ENCODE measurements at places on chromosomes 2 and 18. TPM values are rescaled to one million over a fixed set of nuclear protein-coding genes. Genes with fewer than 3 reads are reported as not detected.

Gene FAM124B
- 7.8 TPM for total RNA-seq

Gene ATAD2B
- total RNA-seq = 68.5 TPM

Gene LMAN2L
- 21.7 TPM for total RNA-seq

Gene LAPTM4A
- total RNA-seq = 93.6 TPM

Gene CXCR1
- not detected for total RNA-seq

Gene DSG1
- total RNA-seq = 0.16 TPM

Gene L3MBTL4
- 20.4 TPM for total RNA-seq

- DNase-seq = no peak
Observed at GRCh38 chr2:151347906-151348305, 9.5 kb upstream of the TNFAIP6 start.

- no peak for DNase-seq
Observed at GRCh38 chr18:59540780-59541179, 156.4 kb downstream of the CCBE1 start.

DNA sequence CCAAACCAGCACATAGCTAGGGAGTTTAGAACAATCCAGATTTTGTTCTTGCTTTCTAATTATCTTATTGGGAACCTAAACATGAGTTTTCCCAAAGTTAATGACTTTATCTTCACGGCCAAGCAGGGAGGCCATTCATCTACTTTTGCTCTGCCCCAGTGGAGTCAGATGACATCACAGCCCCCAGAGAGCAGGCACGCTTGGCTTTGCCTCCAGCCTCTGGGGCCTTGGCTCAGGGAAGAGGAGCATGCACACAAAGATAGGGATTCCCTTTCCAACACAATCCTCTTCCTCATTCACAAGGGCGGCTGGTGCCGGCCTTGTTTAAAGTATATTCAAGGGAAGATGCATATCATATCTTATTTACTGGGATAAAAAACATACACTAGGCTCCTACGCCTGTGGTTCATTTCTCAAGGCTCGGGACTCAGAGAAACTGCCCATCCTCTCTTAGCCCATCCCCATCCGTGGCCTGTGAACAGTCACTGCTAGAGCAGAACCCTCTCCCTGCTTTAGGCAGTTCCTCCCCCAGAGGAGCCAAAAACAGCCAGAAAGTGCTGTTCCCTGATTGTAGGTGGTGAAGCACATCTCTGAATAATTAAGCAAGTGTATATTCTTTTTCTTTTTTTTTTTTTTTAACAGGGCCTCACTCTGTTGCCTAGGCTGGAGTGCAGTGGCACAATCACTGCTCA lies 21.2 kb downstream of the TGFA start:
- DNase-seq = no peak

DNA sequence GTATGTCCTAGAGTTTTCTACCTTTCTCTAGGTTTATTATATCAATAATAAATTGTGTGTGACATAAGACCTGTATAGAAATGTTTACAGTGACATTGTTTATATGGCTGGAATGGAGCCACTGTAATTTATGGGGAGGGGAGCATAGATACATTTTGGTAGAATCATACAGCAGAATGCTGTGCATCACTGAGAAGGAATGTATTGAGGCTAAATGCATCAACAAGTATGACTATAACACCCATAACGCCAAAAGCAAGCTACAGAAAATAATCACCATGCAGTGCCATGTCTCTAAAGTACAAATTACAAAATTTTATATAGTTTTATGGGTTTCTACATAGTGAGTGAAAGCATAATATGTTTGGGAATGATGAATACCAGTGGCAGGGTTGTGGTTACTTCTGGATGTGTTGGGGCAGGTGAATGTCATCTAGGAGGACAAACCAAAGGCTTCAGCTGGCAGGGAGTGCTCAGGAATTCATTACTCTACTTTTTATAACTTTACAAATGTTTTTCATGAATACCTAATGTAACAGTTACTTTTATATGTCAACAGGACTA lies 226.0 kb upstream of the NETO1 start:
- DNase-seq = no peak

DNA sequence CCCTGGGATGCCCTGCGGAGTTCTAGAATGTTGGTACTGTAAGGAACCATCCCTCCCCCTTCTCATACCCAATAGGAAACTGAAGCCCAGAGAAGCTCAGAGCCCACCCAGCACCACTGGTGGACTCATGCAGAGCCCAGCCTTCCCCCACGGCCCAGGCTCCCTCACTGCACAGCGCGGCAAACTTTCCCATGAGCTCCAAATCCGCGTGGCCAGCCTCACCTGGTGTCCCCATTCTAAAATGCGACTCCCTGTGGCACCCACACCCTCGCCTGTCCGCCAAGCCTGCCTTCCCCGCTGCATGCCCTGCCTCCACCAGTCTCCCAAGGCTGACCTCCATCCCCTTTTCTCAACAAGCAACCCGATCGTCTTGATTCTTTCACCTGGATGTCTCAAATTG lies 51.1 kb downstream of the PTGR3 start:
- DNase-seq = no peak

- no peak for DNase-seq
Observed at GRCh38 chr2:86570059-86570458, 6.8 kb upstream of the CHMP3 start.

GRCh38 chr2:242017086-242017485 lies 147.6 kb downstream of the RTP5 start:
- DNase-seq = no peak

DNA sequence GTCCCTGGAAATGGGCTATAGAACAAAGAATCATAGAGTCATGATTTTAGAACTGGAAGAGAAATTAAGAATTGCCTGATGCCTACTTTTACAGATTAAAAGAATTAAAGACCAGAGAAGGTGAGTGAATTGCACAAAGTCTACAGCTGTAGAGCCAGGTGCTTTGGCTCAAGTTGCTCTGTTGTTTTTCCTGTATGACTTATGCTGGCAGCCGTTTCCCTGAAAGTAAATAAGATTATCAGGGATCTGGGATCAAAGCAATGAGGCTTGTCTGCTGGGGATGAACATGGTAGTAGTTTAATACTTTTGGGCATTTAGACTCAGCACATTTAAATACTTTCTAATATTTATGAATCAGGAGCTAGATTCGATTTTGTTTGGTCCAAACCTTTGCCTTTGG lies 166.9 kb downstream of the PRPF40A start:
- DNase-seq = no peak

GRCh38 chr18:48412339-48412929 lies 3.3 kb upstream of the ZBTB7C start:
- no peak for DNase-seq

DNA sequence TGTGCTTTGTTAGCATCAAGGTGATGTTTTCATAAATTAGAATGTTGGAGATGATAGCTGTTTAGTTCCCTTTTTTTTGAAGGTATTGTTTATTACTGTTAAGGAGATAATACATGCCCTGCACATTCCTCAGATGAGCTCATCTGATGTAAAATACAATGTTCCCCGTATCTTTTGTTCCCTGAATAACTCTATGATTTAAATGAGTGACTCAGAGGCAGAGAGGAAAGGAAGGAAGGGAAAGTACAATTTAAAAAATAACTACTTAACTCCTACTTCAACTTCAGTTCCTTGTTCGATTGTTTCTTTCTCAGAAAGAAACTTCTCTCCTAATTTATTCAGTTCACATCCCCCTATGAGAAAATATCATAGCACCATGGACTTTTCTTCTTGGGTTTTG lies 208.7 kb downstream of the KCNE4 start:
- DNase-seq = no peak

DNA sequence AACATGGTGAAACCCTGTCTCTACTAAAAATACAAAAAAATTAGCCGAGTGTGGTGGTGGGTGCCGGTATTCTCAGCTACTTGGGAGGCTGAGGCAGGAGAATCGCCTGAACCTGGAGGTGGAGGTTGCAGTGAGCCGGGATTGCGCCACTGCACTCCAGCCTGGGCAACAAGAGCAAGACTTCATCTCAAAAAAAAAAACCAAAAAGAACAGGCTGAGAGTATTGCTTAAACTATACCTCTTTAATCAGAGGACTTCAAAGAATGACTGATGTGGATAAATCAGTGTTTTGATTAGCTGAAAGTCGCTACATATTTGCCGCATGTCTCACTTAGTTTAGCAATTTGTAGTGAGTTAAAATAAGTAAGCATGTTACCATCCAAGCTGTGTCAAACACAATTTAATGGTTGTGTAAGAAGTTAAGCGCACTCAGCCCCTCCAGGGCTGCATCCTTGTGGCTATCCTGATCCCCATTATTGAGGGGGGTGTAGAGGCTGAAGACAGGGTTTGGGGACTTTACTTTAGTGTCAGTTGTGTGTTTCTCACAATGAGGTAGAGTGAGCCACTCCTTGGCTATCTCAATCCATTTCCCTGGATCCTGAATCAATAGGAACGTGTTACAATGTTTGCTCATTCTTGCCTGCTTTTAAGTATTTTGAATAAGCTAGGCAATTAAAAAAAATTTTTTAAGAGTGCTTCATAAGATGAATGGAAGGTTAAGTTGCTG lies 11.0 kb upstream of the FARP2 start:
- DNase-seq = no peak

DNA sequence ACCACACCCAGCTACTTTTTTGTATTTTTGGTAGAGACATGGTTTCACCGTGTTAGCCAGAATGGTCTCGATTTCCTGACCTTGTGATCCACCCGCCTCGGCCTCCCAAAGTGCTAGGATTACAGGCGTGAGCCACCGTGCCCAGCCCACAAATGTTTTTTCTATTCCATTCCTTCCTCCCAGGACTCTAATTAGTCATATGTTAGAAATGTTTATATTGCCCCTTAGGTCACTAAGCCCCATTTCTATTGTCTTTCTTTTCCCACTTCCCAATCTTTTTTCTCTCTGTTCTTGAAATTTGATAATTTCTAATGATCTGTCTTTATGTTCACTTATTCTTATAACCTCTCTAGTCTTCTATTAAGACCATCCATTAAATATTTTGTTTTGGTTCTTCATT lies 31.3 kb upstream of the CDCA7 start:
- no peak for DNase-seq

- no peak for DNase-seq
Observed at GRCh38 chr2:151097895-151098294, 163.8 kb downstream of the RBM43 start.

DNA sequence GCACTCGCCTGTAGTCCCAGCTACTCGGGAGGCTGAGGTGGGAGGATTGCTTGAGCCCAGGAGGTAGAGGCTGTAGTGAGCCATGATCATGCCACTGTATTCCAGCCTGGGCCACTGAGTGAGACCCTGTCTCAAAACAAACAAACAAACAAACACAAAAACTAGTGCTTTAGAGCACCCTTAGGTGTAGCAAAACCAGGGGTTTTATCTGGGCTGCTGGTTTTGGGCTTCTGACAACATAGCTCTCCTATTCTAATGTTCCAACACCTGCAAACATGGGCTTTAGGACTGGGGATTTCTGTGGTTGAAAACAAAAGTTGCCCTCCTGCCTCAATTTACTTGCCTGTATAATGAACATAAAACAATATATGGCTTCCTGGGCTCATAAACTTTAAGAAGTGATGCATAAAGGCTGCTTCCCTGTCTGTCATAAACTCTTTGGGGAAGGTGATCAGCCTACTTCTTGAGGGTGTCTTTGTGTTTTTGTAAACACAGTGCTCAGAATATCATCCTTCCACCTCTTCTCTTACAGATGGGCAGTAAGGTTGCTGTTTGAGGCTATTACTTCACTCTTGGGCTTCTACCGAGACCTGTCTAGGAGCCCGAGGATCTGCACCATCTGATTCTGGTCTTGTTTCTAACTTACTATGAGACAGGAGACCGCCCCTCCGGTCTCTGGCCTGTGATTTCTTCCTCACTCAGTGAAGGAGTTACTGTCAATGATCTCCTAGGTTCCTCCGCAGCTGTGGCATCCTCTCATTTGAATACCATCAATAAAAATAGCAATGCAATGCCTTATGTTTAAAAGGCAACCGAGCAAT lies 246.5 kb downstream of the MYCN start:
- DNase-seq = no peak

DNA sequence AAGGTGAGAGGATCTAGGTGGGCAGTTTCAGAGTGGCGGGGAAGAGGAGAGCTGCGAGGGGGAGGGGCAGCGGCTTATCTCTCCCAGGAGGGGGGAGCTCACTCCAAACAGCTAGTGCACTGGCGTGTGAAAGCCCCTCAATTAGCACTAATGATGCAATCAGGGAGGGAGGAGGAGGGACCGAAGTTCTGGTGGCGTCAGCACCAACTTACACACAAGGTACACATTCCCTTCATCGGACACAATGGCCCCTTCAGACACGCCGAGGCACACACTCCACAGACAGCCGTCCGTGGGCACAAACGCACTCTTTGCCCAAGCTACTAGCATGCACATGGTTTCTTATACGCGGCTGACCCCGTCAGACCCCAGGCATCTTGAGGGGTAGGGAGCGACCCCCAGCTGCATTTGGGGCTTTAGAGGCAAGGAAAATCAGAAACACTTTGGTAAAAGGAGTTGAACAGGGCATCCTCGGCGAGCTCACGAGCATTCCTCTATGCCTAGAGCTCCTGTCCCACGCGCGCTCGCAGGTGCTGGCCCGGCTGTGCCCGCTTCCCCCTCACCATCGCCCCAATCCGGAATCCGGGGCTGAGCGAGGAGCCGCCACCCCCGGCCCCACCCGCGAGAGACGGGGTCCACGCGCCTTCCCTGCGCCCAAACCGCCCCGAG lies 868 bp upstream of the PKDCC start:
- no peak for DNase-seq
